Activated CD8-positive, alpha-beta memory T cell treated with anti-CD3 and anti-CD28 coated beads for 4 hours (primary cell): ENCODE measurements at places on chromosomes 7 and 10.
A peak's percentile ranks its signal among the peaks of the same experiment; 100 is the strongest.

DNA sequence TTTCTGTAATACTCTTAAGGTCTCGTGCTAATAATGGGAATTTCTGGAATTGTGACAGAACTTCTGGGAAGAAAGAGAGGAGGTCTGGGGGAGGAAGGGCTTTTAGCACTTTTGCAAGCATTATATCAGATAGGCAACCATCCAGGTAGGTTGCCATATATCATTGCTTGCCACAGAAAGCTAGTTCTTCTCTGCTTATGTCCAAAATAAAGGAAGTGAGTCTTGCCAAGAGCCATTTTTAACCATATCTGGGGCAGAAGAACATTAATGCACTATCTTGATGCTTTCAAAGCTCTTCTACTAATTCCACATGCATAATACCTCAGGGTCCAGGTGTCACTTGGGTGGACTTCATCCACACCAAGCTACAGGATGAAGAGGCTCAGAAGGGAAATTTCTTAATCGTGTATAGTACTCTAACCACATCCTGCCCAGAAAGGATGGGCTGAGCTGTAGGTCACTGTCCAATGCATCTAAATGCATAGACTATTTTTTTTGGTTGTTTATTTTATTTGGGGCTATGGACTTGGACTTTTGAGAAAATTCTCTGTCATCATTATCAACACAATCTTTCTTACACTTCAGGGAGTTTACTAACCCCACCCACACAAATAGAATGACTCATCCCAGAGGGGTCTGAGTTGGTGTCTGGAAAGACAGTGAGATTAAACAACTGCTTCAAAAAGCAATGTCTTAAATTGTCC lies 68.9 kb upstream of the ADO start:
- DNase-seq = peak; percentile 44

DNA sequence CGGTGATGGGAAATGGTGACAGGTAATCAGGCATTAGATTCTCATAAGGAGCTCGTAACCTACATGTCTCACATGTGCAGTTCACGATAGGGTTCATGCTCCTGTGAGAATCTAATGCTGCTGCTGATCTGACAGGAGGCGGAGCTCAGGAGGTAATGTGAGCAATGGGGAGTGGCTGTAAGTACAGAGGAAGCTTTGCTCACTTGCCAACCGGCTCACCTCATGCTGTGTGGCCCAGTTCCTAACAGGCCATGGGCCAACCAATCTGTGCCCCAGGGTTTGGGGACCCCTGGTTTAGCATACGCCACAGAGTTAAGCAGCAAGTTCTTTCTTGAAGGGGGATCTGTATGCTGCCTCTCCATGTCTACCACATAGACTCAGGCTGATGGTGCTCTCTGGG lies 133.1 kb downstream of the IQUB start:
- no peak for DNase-seq

GRCh38 chr7:71733107-71733870 lies 601.3 kb downstream of the GALNT17 start:
- DNase-seq = peak; percentile 18

- no peak for DNase-seq
Measured at GRCh38 chr10:4111643-4112042, 326.6 kb upstream of the KLF6 start.

DNA sequence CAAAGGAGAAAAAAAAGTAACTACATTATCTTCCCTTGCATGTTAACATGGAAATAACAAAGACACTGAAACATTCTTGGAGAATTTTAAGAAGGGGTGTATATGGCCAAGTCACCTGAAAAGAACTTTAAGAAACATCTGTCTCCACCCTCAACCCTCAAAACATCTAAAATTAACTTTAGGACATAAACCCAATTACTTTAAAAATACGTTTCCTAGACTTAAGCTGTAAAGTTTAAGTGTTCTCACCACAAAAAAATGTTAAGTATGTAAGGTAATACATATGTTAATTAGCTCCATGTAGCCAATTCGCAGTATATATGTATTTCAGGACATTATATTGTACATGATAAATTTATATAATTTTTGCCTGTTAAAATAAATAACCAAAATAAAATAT lies 71.1 kb upstream of the GLCCI1 start:
- no peak for DNase-seq

- DNase-seq = no peak
Measured at GRCh38 chr7:156919132-156919713, 26.2 kb upstream of the LMBR1 start.

- no peak for DNase-seq
Measured at GRCh38 chr7:118202061-118202460, 18.1 kb downstream of the LSM8 start.

DNA sequence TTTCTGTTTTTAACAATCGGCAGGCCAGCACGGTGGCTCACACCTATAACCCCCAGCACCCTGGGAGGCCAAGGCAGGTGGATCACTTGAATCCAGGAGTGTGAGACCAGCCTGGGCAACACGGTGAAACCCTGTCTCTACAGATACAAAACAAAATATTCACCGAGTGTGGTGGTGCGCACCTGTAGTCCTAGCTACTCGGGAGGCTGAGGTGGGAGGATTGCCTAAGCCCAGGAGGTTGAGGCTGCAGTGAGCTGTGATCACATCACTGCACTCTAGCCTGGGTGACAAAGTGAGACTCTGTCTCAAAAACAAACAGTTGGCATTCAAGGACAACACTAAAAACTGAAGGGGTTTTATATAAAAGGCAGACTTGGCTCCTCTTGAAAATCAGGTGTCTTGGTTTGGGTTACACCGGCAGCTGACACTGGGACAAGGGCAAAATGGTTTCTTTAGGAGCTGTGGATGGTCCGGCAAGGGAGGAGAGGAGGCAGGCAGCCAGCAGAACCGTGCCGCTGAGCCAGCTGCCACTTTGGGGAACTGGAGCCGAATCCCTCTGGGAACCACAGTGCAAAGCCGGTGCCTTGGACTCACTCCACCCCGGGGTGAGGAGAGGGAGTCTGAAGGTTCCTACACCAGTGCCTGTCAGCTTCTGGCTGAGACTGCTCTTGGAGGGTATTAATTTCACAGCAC lies 52.6 kb downstream of the CHST3 start:
- DNase-seq = no peak

DNA sequence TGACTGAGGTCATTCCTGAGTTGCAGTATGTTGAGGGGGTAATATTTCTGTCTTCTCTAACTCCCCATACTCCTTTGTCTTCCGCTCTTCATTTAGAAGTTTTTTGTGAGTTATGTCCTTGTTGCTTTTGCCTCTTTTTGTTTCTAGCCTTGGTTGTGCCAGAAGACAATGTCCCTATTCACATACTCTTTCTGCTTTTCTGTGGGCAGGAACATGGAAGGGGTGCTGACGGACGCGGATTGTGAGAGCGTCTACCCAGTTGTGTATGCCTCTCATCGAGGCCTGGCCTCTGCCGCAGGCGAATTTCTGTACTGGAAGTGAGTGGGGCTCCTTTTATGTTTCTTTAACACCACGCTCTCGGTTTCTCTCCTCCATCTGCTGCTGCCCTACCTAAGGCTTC lies 20.5 kb downstream of the STAG3 start:
- no peak for DNase-seq

DNA sequence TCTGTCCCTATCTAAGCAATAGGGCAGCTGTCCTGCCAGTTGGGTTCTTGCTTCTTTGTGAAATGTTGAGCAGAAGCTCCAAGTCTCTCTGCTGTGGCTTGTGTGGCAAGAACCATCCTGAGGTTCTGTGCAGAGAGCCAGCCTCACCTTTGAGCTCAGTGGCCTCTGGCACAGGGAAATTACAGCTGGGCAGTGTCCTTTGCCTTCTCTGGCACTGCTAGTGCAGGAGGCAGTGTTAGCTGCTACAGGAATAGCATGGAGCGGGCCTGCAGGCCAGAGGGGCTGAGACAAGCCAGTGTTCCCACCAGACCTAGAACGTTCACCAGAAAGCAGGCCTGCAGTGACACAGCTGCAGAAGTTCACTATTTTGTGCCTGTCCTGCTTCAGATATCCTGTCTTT lies 1.8 kb downstream of the PRXL2A start:
- DNase-seq = no peak

DNA sequence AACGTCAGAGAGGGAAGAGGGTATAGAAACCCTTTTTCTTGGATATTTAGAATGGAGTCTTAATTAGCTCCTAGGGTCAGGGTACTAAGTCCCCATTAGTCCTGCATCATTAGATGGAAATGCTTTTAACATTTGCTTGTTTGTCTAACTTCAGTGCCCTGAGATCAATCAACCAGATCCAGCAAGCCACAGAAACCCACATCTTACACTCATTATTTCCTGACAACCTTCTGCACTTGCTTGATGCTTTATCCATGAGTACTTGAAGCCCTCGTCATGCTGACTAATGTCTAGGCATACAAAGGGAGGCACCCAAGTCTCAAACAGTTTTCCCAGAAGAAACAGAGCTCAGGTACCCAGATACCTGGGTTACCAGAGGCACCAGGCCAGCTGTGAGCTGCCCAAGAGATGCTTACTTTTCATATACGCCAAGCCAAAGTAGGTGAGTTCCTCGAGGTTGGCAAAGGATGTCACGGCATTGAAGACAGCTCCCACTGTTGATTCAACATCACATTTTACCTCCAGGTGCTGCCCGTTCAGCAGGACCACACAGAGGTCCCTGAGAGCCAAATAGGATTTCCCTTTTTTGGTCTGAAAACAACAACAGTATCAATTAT lies 42.7 kb downstream of the FRMPD2 start:
- no peak for DNase-seq

DNA sequence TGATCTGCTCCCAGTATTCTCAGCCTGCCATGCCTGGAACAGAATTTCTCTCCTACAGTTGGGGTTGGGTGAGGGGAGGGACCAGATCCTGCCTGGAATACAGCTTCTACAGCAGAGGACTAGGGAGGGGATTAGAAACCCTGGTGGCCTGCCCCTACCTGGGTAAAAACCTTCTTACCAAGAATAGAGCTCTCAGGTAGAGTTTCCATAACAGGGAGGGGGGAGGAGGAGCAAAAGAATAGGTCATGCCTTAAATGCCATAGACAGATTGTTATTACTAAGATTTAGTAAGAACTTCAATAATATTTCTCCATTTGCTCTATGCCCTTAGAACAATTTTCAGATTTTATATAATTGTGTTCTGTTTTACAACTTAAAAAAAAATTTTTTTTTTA lies 33.5 kb upstream of the TSPAN33 start:
- DNase-seq = no peak

DNA sequence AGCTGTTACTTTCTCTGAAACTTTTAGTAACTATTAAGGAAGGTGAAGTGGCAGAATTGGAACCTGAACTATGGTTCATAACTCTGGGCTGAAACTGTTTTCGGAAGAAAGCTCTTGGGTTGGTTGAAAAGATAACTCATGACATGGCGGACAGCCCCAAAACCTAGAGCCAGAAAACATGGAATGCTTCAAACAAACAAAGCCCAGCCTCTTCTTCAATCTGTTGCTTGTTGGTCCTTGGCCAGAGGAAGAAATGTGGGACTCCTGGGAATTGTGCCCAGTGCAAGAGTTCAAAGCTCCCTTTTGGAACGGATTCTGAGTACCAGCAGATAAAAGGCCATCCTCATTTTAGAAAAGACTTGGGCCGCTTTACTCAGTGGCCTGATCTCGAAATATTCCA lies 52.9 kb upstream of the CACNB2 start:
- no peak for DNase-seq

DNA sequence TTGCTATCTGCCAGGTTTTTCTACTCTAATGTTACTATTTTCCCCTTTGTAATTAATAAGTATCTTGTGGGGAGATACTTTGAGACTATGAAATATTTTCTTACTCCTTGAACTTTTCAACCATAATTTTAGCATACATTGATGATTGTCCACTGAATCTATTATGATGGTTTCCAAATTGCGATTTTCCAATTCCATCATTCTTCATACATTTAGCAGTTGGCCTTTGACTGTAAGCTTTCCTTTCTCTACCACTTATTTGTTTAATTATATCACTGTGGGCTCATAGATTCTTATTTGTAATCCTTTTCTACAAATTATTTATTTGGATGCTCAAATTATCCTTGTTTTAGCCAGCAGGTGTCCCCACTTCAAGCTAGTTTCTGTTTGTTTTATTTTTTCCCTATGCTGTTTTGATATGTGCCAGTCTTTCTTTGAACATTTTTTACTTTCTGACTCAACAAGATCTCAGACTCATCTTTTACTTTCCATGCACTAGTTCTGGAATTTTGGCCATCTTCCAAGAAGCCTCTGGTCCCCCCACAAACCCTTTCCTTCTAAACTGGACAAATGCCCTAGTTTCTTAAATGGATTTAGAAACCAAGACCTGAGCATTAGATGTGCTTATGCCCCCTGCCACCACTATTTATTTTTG lies 11.4 kb upstream of the MRPS16 start:
- no peak for DNase-seq

DNA sequence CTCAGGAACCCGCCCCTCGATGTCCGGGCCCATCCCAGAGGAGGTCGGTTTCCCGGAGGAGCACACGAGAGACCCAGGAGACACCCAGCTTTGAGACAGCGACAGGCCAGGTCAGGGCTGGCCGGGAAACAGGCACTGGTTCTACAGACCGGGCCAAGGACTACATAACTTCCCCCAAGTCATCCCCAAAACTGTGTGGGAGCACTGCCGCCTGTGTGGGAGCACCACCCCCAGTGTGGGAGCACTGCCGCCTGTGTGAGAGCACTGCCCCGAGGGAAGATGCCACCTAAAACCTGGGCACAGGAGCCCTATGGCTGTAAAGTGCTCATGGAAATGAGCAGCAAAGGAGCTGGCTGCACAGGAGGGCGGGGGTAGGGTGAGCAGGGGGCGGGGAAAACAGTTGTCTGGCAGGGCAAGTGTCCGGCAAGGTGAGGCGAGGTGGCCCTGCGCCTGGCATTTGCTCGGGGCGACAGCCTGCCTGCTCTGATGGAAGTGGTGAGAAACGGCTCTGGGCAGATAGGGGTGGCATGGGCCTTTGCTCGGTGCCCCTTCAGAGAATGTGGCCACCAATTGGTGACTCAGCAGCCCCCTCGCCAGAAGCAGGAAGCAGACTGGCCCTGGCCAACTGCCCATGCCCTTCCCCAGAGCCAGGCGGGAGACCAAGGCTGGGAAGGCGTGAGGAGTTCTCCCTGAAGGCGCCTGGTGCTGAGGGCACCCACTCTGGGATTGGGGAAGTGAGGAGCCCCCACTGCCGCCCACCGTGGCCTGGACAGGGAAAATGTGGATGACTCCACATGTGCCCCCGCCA lies 26.2 kb downstream of the PAPOLB start:
- no peak for DNase-seq

GRCh38 chr10:21368022-21368582 lies 157.4 kb downstream of the SKIDA1 start:
- no peak for DNase-seq

GRCh38 chr10:114584419-114584818 lies 73.7 kb downstream of the ABLIM1 start:
- DNase-seq = no peak

- DNase-seq = no peak
Measured at GRCh38 chr7:86664486-86664885, 20.8 kb downstream of the GRM3 start.

- DNase-seq = no peak
Measured at GRCh38 chr7:98702021-98702420, 84.9 kb downstream of the NPTX2 start.

DNA sequence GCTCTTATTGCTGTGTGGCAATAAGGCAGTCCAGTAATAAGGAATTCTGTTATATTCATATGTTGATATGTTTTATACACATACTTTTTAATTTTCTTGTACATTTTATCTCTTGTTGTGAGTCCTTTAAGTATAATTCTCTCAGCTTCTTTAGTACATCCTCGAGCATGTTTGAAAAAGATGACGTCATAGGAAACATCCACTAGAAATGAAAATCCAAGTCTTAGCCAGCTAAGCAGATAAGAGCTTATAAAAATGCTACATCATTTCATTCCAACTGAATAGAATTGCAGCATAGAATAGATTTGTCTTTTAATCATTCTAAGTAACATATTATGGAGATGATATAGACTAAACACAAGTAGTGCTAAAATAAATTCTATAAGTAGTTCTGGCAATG lies 283.7 kb upstream of the FZD1 start:
- DNase-seq = no peak
